K562 (cell line): ENCODE measurements at places on chromosomes 3 and 15. TPM values are rescaled to one million over a fixed set of nuclear protein-coding genes. Genes with fewer than 3 reads are reported as not detected.

- no peak for DNase-seq
- no peak overlapping the region for H3K4me3 ChIP-seq
- peaks cover 24% of the 10 kb centered on the region for H3K27me3 ChIP-seq
- no peak overlapping the region for H3K27ac ChIP-seq
- no peaks in the 10 kb centered on the region for H3K36me3 ChIP-seq
- H3K4me1 ChIP-seq, result no peaks in the 10 kb centered on the region
Measured at GRCh38 chr3:16415911-16416476, 97.5 kb downstream of the RFTN1 start.

GRCh38 chr3:16073203-16073602 is 101.3 kb upstream of the GALNT15 start:
- no peaks in the 10 kb centered on the region for H3K27me3 ChIP-seq
- H3K27ac ChIP-seq, result no peak overlapping the region
- no peak for DNase-seq
- H3K36me3 ChIP-seq, result no peaks in the 10 kb centered on the region
- H3K4me3 ChIP-seq, result no peak overlapping the region

DNA sequence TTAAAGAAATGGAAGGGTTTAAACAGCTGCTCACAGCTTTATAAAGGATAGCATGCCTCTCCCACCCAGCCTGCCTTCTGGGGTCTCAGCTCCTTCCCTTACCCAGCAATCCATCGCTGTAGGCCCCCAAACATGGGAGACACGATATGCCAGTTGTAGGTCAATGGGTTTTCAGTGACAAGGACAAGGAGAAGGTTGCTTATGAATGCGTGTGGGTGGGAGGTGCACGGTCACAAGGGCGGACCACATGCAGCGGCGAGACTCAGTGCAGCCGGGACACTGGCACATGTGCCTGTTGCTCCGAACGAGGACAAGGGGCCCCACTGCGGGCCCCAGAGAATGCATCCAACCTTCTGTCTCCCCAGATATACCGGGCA is 67.0 kb downstream of the MGLL start:
- peaks cover 10% of the 10 kb centered on the region for H3K27me3 ChIP-seq
- H3K4me3 ChIP-seq, result no peak overlapping the region
- no peaks in the 10 kb centered on the region for H3K36me3 ChIP-seq

GRCh38 chr3:71817262-71817661 is 32.3 kb upstream of the PROK2 start:
- H3K4me3 ChIP-seq, result no peak overlapping the region
- no peak for DNase-seq
- no peak overlapping the region for H3K27ac ChIP-seq
- no peaks in the 10 kb centered on the region for H3K36me3 ChIP-seq
- peaks cover 5% of the 10 kb centered on the region for H3K27me3 ChIP-seq

DNA sequence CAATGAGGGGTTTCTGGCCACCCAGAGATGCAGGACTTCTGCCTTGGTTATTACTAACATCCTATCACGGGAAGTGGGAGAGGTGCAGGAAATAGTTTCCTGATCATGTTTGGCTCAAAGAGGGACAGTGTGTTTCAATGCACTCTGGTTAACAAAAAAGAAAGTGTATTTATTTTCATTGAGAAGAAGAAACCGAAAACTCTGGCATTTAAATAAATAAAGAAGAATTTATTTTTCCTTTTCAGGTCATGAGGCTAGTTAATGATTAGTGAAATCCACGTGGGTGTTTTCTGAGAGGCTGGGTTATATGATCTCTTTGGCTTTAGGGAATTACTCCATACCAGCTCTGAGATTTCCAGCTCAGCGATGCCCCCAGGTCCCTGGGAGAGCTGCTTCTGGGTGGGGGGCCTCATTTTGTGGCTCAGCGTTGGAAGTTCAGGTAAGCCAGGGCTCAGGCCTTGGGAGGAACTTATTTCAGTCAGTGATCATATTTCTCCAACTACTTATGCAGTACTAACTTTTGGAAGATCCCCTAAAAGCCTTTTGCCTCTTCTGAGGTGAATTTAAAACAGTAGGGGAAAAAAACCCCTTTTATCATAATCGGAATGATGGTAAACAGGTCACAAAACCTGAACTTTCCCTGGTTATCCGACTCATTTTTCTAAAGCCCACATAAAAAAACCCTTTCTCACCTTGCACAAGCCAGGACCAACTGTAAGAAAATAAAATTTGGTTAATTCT is at the start of gene PLA1A:
Gene PLA1A, plus strand, starts transcription at position 338 of the 741 bp plus-strand sequence. Its CDS starts 29 bp downstream, at position 367.
- H3K27me3 ChIP-seq, result no peaks in the 10 kb centered on the region
- no peak within 1 kb of the TSS for H3K27ac ChIP-seq
- H3K4me1 ChIP-seq, result peaks cover 4% of the 10 kb centered on the region
- no peak within 1 kb of the TSS for H3K4me3 ChIP-seq

DNA sequence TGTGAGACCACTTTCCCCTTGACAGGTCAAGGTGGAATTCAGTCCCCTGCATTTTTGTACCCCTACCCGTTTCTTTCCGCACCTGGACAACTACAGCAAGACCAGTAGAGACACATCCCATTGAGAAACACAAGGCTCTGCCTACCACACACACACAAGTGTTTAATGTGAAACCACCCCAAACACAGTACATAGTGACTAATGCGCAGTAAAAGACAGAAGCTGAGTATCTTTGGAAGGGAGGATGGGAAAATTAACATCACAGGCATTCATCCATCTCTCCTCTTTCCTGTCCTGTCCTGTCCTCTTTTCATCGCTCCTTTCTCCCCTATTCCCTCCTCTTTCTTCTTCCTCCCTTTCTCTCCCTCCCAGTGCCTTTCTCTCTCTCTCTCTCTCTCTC is 64.8 kb downstream of the SCN11A start:
- no peaks in the 10 kb centered on the region for H3K4me1 ChIP-seq
- H3K27ac ChIP-seq, result no peak overlapping the region
- DNase-seq, result no peak
- no peak overlapping the region for H3K4me3 ChIP-seq
- H3K27me3 ChIP-seq, result peaks cover 24% of the 10 kb centered on the region; the same call in 2 of the 3 replicates
- no peaks in the 10 kb centered on the region for H3K36me3 ChIP-seq

Gene FGF12
- not detected in 2 replicates for polyA plus RNA-seq

DNA sequence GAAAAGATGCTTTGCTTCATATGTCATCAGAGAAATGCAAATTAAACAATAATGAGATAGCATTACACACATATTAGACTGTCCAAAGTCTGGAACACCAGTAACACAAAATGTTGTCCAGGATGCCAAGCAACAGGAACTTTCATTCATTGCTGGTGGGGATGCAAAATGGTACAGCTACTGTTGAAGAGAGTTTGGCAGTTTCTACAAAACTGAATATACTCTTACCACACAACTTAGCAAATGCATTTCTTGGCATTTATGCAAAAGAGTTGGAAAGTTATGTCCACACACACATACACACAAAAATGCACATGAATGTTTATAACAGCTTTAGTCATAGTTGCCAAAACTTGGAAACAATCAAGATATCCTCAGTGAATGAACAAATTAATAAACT is 195.2 kb upstream of the MME start:
- no peaks in the 10 kb centered on the region for H3K27me3 ChIP-seq
- H3K4me1 ChIP-seq, result peaks cover 5% of the 10 kb centered on the region; the same call in 1 of the 2 replicates
- no peak for DNase-seq
- H3K36me3 ChIP-seq, result no peaks in the 10 kb centered on the region
- H3K4me3 ChIP-seq, result no peak overlapping the region
- H3K27ac ChIP-seq, result no peak overlapping the region

DNA sequence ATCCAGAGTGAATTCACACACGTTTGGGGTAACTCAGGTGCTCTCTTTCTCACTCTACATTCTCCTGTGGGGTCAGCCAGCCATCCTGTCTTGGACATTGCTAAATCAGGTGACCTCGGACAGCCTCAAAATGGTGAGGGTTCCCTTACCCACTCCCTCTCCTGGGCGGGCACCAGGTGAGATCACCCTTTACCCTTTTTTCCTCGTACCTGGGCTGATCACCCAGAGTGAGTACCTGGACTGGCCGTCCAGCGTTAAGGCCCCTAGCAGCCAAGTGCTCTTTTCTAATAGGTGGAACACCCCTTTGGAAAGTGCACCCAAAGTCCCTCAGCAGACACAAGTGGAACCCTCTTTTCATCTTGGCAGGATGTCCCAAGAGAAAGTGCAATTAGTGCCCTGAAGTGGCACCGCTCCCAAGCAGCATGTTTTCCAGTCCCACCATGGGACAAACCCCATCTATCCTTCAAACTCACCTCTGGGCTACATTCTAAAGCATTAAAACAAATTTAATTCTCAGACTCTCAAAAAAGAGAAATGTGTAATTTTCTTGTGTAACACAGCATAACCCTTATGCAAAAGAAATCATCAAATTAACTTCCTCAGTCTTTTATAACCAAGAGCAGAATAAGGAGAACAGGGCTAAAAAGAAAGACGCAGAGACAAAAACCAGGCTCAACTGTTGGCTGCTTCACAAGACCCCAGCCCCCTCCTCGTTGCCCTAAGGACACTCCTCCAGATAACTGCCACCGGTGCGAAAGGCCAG is 20.7 kb downstream of the TRANK1 start:
- H3K4me3 ChIP-seq, result peak overlapping the region; percentile 21; the same call in 1 of the 2 replicates
- no peaks in the 10 kb centered on the region for H3K36me3 ChIP-seq
- peaks cover 40% of the 10 kb centered on the region for H3K4me1 ChIP-seq
- H3K27ac ChIP-seq, result peak overlapping the region; percentile 58

GRCh38 chr15:33844186-33844585 is 124.1 kb upstream of the CHRM5 start:
- peaks cover 5% of the 10 kb centered on the region for H3K27me3 ChIP-seq
- no peaks in the 10 kb centered on the region for H3K4me1 ChIP-seq
- no peaks in the 10 kb centered on the region for H3K36me3 ChIP-seq
- DNase-seq, result no peak

GRCh38 chr3:23041918-23042696 is 161.0 kb upstream of the UBE2E2 start:
- no peaks in the 10 kb centered on the region for H3K36me3 ChIP-seq
- no peaks in the 10 kb centered on the region for H3K27me3 ChIP-seq
- no peak for DNase-seq

DNA sequence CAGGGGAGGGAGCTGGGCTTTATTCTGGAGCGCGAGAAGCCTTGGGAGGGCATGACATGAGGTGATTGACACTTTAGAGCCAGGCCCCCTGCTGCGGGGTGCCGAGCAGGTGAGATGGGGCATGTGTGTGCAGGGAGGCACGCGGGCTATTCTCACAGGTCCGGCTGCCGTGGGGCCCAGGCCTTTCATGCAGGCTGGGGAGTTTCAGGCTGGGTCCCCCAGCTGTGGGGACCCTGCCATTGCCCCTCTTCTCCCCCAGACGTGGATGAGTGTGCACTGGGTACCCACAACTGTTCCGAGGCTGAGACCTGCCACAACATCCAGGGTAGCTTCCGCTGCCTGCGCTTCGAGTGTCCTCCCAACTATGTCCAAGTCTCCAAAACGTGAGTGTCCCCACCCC is 87.3 kb downstream of the FBLN2 start:
- H3K4me1 ChIP-seq, result no peaks in the 10 kb centered on the region
- peaks cover 64% of the 10 kb centered on the region for H3K27me3 ChIP-seq
- DNase-seq, result no peak
- H3K4me3 ChIP-seq, result no peak overlapping the region
- H3K27ac ChIP-seq, result no peak overlapping the region

- H3K4me3 ChIP-seq, result no peak overlapping the region
- DNase-seq, result no peak
- no peak overlapping the region for H3K27ac ChIP-seq
- no peaks in the 10 kb centered on the region for H3K27me3 ChIP-seq
- H3K36me3 ChIP-seq, result no peaks in the 10 kb centered on the region
Measured at GRCh38 chr3:24541935-24542334, 47.3 kb upstream of the THRB start.

- H3K4me3 ChIP-seq, result no peak overlapping the region
- no peak for DNase-seq
- H3K27ac ChIP-seq, result no peak overlapping the region
- no peaks in the 10 kb centered on the region for H3K27me3 ChIP-seq
- no peaks in the 10 kb centered on the region for H3K4me1 ChIP-seq
Measured at GRCh38 chr3:110933821-110934426, 137.7 kb upstream of the NECTIN3 start.

- no peak overlapping the region for H3K4me3 ChIP-seq
- no peaks in the 10 kb centered on the region for H3K4me1 ChIP-seq
- no peak for DNase-seq
- H3K27ac ChIP-seq, result no peak overlapping the region
- H3K27me3 ChIP-seq, result no peaks in the 10 kb centered on the region
- H3K36me3 ChIP-seq, result no peaks in the 10 kb centered on the region
Measured at GRCh38 chr15:99239545-99240198, 9.7 kb downstream of the TTC23 start.

DNA sequence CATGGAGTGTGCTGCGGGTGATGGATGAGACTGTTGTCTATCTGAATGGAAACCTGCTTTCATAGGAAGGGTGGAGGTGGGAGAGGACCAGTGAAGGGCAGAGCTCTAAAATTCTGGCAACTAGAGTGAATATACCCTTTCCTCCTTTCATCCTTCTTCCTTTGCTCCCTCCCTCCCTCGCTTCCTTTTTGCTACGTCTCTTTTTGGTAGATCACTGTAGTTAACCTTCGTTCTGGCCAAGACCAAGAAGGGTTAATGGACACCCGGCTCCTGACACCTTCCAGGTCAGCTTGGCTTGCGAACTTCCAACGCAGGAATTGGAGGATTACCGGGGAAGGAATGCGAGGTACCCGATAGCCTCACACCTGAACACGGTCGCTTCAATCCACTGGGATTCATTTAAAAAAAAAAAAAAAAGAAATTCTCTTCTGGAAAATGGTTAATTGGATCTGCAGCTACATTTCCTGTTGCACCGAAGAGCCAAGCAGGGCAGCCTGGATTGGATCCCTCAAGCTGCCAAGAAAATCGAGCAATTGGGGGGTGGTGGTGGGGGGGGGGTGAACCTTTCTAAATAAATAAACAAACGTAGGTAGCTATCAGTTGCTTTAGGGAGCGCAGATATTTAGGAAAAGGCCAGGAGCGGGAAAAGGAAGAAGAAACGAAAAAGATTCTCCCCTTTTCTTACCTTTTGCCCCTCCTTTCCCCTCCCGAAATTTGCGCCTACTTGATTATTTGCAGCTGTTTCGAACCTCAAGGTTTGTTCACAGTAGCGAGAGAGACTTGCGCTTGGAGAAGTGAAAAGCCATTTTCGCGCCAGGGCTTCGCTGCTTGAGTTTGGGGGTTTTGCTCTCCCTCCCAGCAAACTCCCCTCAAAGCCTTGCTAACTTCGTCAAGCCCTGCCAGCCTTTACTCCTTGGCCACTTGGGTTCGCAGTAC is 9.5 kb upstream of the NR2F2 start:
- H3K36me3 ChIP-seq, result peaks cover 4% of the 10 kb centered on the region; the same call in 2 of the 3 replicates
- no peak for DNase-seq
- peaks cover 12% of the 10 kb centered on the region; the same call in 1 of the 2 replicates for H3K4me1 ChIP-seq
- no peak overlapping the region for H3K27ac ChIP-seq
- H3K27me3 ChIP-seq, result no peaks in the 10 kb centered on the region
- no peak overlapping the region for H3K4me3 ChIP-seq

Gene GOLGA6L7
- polyA plus RNA-seq, result not detected in 2 replicates

Gene CFAP91
- polyA plus RNA-seq, result not detected in 2 replicates

GRCh38 chr15:39925112-39925842 is 5.2 kb upstream of the GPR176 start:
- no peak for DNase-seq
- no peak overlapping the region for H3K4me3 ChIP-seq
- 0 out of 3 replicates have a peak overlapping the region, but pooled peaks have one; percentile 13 for H3K27ac ChIP-seq

DNA sequence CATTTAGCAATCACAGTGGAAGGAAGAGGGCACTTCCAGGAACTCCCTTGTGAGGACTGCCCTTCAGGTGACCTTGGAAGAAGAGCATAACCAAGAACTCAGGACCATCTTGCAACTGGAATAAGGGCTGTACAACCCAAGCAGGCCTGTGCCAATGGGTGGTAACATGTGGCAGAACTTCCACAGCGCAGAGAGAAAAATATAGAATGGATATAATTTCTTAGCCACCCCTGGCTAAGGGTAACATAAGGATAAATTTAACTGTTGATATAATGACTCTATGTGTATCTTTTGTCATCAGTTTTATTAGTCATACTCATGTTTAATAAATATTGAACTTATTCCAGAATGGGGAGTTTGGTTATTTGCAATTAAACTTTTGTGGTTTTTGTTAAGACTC is 13.4 kb upstream of the MFSD1 start:
- no peak for DNase-seq
- no peak overlapping the region for H3K27ac ChIP-seq
- no peaks in the 10 kb centered on the region for H3K4me1 ChIP-seq
- no peak overlapping the region for H3K4me3 ChIP-seq

Gene NANOGP8
- not detected in 2 replicates for polyA plus RNA-seq
